Stimulated activated CD4-positive, alpha-beta T cell treated with anti-CD3 and anti-CD28 coated beads, Interleukin-1b, Interleukin-23, amount 100 ng/mL, for 48 hours (primary cell): ENCODE measurements at places on chromosomes 4 and X.

DNA sequence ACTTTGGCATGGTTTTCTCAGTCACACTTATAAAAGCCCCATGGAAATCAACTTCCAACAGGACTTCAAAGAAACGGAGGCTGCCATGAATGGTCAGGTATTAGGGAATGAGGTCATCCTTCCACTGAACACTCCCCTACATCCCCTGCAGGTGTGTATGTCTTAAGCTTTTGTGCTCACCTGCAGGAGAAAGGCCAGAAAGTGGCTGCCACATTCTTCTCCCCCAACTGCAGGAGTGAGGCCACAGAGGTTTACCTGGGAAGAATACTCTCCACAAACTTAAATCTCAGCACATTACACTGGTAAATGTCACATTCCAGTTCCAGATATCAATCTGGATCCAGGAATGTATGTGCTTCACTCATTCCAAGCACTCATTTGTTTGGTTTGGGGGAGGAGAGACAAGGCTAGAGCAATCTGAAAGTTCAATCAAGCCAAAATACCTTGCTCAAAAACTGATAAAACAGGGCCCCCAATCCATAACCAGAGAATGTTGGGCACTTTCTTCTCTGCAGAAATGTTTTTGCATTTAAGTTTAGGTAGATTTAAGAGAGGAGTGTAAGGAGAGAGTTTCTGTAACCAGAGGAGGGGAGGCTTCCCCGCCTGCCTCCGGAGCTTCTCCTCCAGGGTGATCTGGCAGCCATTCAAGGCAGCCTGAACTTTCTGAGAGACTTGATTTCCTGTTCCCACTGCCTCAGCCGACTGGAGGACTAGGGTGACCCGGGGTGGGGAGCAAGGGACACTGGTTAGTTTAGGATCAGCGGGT, 15.4 kb downstream of the FAM9C start:
- no peak for DNase-seq

DNA sequence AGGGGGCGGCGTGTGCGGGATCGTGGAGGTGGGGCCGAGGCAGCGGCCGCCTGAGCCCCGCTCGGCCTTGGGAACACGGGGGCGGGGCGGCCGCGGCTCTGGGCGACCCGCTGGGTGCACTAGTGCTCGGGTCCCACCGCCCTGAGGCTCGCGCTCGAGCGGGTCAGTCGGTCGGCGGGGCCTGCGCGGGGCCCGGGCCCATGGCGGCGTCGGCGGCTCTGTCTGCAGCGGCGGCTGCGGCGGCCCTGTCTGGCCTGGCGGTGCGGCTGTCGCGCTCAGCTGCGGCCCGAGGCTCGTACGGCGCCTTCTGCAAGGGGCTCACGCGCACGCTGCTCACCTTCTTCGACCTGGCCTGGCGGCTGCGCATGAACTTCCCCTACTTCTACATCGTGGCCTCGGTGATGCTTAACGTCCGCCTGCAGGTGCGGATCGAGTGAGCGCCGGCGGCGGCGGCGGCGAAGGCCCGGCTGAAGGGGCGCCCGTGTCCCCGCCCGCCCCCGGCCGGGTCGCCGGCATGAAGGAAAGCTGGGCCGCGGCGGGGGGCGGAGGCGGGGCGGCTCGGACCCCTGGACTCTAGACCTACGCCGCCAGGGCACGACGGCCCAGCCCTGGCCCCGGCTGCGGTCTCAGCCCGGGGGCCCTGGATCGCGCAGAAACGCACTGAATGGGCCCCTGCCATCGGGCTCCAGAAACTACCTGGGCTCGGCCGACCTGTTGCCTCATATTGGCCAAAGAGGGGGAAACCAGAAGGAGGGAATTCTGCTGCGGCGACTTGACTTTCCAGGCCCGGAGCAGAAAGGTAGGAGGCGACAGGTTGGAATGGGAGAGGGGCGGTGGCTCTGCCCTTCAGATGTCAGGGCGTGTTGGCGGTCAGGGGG, at the start of gene SMIM10L2A:
TSS of gene SMIM10L2A (plus strand) at position 13 of the 878 bp plus-strand sequence. CDS start at position 201, 188 bp downstream.
- no peak for DNase-seq

- no peak for DNase-seq
Measured at GRCh38 chrX:68945603-68946228, 116.9 kb downstream of the EFNB1 start.

DNA sequence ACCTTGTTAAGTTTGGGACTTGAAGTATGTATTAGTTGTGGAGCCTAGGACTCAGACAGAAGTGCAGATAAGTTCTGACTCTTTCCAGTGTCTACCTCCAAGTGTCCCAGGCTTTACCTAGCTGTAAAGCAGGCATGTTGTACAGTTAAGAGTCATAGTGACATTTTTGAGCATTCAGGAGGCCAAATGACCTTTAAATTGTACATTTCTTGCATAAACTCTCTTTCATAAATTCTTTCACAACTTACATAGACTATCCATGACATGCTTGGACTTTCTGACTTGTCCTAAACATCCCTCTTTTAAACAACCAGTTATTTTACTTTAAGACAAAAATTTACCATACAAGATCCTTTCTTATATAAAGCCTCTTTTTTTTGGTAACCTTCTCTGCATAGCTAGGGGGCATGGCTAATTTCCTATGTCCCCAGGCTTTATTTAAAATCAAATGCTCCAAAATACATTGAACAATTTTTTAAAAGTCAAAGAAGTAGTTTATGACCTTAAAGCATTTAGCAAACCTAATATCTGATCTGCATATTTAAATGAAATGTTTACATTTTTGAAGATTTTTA, 40.1 kb upstream of the UGT8 start:
- no peak for DNase-seq

DNA sequence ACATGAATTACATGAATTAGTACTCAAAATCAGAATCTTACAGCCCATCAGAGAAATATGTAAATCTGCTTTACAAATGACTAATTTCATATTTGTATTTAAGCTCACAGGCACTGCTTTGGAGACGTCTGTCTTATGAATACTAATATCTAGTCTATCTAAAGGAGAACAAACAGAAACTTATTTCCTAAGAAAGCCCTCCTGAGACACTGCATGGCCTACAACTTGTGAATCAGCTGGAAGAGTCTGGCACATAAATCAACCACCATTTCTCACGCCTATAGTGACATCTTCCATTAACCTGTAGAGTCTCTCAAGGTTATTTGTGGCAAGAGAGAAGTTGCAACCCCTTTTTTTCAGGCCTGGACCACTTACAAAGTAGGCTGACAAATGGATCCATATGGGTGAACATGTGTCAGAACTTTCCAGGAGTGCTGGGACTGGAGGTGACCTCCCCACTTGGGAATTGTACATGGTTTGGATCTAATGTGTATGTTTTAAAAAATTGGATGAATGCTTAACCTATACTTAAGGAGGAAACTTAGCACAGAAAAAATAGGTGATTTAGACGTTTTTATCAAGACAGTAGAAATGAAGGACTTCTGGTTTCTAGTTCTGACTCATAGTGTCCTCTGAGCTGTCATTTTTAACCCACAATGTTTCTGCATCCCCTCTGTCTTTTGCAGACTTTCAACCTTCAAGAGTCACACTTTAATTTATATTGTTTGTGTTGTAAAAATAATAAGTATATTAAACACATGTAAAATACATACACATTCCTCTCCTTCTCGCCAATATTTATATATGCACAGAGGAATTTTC, 83.2 kb upstream of the ARHGAP24 start:
- no peak for DNase-seq

- DNase-seq = no peak
Measured at GRCh38 chr4:161714022-161714751, 449.6 kb downstream of the FSTL5 start.

DNA sequence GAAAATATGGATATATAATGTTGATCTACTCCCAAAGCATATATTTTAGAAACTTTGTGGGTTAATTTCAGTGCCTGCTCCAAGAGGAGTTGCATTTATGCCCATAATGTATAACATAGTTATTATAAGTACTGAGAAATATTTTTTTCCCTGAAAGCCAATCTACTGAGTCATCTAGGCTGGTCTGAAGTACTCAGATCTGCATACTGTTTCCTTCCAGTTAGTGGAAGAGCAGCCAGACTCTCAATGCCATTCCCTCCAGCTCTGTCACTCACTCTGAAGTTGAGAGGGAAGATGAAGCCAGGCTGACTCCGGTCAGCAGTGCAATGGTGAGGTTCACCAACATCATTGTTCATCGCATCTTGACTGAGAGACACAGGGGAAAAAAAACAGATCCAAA, 505.1 kb downstream of the PPARGC1A start:
- DNase-seq = no peak

DNA sequence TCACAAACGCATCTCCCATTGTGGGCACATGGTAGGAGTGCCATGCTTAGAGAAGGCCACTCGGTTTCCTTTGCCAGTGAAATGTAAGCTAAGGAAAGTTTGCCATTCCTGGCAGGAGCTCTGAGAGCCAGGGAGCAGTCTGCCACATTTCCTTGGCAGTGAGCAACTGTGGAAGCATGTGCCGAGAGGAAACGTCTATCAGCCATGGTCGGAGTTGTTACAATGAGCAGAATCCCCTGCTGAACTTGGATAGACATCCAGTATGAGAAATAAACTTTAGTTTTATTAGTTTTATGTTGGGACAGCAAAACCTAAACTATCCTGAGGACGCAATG, 51.1 kb downstream of the ENOPH1 start:
- DNase-seq = no peak

- peak; percentile 44 for DNase-seq
Measured at GRCh38 chr4:143358923-143359643, 22.4 kb downstream of the GAB1 start.

- no peak for DNase-seq
Measured at GRCh38 chrX:40299641-40300046, 201.9 kb upstream of the BCOR start.

GRCh38 chr4:10344824-10345223, 112.4 kb downstream of the ZNF518B start:
- DNase-seq = no peak

GRCh38 chrX:142831961-142832530, 193.7 kb upstream of the SPANXN4 start:
- no peak for DNase-seq

DNA sequence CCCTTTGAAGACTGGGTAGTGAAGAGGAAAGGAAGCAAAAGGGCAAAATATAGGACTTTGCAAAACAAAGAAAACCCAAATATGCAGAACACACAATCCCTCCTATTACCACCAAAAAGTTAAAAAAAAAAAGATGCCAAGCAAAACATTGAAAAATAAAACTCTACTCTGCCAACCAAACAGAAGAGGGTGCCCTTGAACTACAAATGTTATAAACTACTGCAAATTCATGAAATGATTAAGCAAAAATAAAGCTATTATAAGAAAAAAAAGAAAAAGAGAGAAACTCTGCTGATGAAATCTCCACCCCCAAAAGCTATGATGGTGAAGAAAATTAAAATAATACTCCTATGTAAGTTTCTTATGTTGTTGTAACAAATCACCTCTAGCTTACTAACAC, 168.5 kb upstream of the STK26 start:
- no peak for DNase-seq

DNA sequence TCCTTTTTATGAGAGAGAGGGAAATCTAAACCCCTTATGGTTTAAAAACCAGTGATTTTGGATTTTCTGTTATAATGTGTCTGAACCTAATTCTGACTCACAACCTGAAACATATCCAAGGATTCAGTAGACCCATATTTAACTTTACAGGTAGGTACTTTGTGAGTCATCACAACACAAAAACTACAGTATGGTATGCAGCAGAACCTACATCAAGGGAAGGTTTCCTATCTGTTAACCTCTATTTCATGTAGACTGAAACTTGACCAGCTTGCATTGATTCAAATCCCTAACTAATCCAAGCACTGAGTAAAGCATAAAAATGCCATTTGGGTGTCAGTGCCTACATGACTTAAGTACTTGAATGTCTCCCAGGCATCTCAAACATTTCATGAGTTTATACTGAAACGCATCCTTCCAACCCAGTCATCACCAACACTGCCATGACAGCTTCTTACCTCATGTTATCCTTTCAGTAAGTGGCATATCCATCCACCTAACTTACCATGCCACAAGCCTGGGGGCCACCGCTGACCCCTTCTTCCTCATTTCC, 4.3 kb upstream of the ARHGAP10 start:
- DNase-seq = no peak

GRCh38 chr4:3069661-3070199, 4.6 kb downstream of the HTT-AS start:
- no peak for DNase-seq

- DNase-seq = no peak
Measured at GRCh38 chr4:114866901-114867670, 246.3 kb downstream of the NDST4 start.

DNA sequence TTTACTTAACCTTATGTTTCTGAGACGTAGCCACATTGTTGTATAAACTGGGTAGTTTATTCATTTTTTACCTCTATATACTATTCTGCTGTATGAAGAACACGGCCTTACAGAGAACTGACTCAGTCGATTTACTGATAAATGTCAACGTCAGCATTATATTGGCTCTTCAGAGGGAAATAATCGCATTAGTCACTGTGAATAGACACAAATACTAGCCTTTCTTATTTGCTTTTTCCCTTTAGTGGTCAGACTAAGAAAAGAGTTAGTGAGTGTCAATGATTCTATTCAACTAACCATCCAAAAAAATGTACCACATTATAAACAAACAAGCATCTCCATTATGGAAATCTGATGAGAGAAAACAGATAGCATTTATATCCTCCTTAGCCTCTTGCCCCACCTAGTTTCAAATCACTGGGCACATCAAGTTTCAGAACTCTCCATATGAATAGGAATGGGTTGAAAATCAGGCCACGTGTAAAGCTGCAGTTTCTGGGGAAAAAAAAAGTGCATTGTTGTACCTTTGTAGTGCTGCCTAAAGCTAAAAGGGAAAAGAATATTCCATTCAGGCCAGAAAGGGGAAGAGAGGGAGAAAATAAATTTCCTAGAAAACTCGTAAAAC, 146.7 kb upstream of the VCX3A start:
- DNase-seq = no peak

DNA sequence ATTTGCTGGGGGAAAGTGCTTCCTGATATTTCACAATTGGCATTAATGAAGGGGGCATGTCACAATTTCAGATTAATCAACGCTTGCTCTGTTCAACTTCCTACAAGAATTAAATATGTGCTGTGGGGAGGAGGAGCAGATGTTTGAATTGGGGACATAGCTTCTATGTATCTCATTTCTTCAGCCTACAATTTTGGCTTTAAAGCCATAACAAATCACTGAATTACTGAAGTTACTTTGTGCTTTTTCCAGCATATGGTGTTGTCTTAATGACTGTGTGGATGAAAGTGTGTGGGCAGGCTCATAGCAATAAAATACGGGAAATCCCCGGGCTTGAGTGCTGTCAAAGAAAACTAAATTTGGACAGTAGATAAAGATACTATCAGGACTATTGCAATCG, 813 bp downstream of the TLR7 start:
- no peak for DNase-seq

DNA sequence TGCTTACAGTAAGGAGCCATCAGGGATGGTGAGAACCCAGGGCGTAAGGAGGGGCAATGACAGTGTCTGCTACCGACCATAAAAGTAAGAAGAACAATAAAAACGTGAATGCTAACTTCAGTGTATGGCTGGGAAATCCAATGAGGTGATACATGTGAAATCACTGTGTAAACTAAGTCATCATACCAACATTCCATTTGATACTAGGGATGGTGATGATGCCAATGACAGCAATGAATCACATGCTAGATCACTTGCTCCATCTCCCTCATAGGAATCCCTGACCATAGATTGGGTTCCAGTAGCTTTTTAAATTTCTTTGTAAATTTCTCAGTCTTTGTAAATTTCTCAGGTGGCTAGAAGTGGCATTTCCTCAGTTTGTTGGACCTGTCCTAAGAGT, 146.3 kb downstream of the SMIM20 start:
- no peak for DNase-seq

- DNase-seq = no peak
Measured at GRCh38 chr4:161540265-161540664, 623.5 kb downstream of the FSTL5 start.
